ENCODE measurements at places on chromosomes 5 and 9.

DNA sequence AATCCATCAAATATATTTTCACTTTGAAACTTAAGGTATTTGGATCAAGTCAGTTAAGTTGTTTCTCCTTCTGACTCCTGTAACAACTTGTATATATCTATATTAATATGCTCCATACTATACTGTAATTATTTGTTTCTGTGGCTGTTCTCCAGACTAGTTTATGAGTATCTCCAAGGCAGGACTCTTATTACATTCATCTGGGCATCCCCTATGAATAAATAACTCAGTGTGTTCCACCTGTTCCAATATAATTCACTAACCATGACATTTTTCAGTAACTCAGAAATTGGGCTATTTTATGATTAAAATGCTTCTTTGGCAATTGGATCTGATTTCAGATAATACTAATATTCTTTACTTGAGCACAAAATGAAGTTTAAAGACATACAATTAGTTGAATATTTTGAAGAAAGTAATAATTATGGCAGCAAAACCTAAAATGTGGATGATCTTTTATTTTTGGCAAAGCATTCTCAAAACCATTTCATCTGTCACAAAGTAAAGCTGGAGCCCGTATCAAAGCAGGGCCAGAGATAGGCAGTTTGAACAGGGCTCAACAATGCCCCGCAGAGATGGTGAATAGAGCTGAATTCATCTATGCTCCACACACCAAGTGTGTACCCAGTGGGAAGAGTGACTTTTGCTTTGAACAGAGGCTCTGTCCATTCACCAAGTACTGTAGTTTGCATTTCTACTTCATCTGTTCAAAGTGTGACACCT, 314.3 kb downstream of the PDE4D start:
- DNase-seq, result no peak

- DNase-seq, result no peak
These were observed 47.2 kb downstream of the SGTB start for GRCh38 chr5:65674749-65675148.

GRCh38 chr9:78074385-78075291, 43.0 kb upstream of the GNAQ start:
- no peak for DNase-seq

DNA sequence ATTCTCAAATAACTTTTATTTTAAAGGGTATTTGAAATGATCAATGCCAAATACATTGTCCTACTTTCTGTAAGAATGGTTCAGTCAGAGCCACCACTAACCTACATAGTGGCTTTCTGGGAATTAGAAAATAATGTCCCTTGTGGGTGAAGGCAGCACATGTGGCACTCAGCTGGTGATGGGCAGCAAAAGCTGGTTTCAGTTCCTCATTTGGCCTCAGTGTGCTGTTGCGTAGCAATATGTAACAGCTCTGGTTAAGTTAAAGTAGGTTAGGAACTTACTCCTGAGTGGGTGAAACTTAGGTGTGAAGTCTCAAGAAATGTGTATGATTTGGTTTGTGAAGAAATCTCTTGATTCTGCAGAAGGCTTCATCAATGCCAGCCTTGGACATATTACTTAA, 99.6 kb upstream of the SPEF2 start:
- DNase-seq, result no peak

DNA sequence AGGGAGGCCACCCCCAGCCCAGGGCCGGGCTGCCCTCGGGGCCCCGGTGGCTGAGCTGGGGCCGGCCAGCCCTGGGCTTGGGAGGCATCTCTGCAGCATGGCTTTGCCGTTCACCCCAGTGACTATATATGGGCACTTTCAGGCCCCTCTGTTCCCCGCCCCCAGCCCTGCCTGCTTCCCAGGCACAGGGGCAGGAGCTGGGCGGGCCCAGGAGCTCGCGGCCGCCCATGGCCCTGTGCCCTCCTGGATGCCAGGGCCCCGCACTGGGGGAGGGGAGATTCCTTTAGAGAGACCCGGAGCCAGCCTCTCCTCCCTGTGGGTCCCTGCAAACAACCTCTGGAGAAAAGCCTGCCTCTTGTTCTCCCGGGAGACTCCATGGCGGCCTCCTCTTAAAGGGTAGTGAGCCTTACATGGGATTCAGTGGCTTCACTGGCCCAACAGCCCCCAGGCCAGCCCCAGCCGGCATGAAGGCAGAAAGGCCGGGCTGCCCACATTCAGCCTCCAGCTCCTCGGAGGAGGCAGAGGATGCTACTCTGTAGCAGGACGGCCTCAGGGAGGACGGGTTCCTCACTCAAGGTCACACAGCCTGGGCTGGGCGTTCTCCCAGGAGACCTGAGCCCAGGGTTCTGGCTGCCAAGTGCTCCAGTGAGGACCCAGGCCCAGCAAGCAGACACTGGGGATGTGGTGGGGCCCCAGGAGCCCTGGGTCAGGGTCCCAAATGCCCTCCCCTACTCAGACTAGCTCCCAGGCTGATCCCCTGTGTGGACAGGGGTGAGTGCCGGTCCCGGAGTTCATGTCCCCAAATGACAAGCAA, 4.1 kb downstream of the NACC2 start:
- DNase-seq, result no peak

- no peak for DNase-seq
These were observed 124.4 kb downstream of the RFK start for GRCh38 chr9:76269789-76270188.

GRCh38 chr9:6113312-6113711, 97.9 kb upstream of the RANBP6 start:
- DNase-seq, result no peak

- no peak for DNase-seq
These were observed 101.9 kb downstream of the LNPEP start for GRCh38 chr5:97037819-97038218.

GRCh38 chr5:71586052-71586940, 844 bp upstream of the MCCC2 start:
- DNase-seq, result no peak

Measured in T-helper 1 cell (primary cell).